ENCODE measurements at places on chromosomes 6 and 20.

- DNase-seq = no peak
These were observed 53.4 kb downstream of the EYA2 start for GRCh38 chr20:46948081-46948480.

GRCh38 chr20:57252559-57253162 is 13.8 kb downstream of the BMP7 start:
- DNase-seq = peak; percentile 31

DNA sequence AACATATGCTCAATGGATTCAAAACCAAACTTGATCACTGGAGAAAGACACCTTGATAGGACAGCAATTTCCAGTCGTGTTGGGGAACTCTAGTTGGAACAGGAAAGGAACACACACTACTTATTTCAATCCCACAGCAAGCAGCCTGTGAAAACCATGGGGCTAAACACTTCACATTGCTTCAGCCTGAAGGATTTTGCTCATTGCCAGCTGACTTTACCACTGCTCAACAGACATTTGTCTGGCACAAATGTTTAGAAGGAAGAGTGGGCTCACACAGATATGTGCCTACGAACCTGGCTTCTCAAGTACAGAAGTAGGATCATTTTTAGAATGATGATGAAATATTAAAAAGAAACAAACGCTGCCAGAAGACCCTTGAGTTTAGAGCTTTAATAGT is 598.1 kb downstream of the PHF3 start:
- DNase-seq = peak; percentile 19

GRCh38 chr6:43302126-43302525 is 4.1 kb downstream of the SLC22A7 start:
- DNase-seq = no peak

- no peak for DNase-seq
These were observed 63.1 kb upstream of the IFNGR1 start for GRCh38 chr6:137282254-137282653.

DNA sequence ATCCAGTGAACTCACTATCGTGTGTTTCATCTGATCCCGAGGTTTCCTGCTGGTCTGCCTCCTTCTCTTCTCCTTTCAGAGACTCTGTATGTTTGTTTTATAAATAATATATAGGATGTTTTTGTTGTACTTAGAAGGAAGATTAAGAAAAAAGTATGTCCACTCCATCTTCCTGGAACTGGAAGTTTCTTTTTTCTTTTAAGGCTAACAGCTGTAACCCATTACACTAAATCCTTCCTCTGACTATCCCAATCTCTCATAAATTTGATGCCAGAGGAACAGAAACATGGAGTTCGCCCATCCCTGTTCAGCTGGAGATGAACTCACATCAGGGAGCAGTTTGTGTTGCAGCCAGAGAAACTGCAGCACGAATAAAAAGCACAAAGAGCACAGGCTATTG is 20.7 kb downstream of the RIPK1 start:
- DNase-seq = no peak

DNA sequence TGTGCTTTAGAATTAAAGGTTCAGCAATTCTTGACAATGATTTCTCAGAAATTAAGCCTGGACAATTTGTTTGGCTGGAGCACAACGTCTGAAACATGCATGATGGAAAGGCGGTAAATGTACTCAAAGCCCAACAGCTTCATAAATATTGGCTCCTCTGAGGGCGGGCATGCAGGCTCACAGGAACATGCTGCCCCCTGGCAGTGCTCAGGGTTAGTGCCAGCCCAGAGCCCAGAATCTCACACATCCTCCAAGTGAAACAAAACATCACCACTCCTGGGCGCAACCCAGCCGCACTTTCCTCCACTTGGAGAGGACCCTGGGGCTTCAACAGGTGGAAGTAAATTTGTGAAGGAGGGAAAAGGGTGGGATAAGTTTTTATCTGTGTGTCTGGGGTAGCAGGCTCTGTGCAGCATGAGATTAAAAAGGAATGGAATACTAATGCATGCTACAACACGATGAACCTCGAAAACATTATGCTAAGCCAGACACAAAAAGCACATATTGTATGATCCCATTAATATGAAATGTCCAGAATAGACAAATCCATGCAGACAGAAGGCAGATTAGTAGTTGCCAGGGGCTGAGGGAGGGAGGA is 54.1 kb upstream of the PTPRT start:
- DNase-seq = no peak

DNA sequence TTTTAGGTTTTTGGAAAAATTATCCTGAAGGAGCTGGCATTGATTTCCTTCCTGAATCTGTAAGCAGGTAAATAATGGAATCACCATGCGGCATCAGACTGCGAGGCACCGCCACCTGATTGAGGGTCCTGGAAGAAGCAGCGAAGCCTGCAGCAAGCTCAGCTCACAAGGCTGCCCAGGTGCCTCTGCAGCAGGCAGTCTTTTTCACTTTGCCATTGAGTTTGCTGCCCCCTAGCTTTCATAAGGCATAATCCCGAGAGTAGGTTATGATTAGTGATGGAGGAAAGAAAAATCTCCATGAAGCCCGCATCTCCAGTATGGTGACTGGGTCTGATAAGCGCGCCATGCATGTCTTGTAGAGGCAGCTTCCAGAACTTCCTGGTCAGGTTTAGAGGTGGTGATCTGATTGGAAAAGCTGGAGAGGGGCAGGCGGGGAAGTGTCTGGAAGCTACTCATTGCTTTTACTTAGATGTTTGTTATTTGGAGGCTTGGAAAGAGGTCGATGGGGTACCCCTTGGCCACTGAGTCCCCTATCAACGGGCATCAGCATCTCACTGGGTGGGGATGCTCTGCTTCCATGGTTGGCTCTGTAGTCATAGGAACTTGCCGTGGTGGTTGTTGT is 26.7 kb downstream of the IYD start:
- peak; percentile 72 for DNase-seq

DNA sequence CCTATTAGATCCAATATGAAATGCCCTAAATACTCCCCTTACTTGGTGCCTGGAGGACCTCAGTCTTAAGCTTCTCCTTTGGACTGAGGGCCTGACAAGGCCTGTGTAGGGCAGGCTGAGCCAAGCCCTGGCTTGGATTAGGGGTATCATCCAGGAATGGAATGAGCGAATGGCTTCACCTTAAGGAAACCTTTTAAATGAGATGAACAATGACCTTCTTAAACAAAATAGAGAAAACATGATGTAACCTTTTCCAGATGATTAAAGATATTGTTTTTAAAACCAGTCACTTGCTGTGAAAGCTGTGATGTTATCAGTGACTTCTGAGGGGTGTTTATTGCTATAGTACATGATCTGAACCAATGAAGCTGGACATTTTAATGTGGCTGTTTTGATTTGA is 55.5 kb downstream of the TRAF3IP2 start:
- no peak for DNase-seq

DNA sequence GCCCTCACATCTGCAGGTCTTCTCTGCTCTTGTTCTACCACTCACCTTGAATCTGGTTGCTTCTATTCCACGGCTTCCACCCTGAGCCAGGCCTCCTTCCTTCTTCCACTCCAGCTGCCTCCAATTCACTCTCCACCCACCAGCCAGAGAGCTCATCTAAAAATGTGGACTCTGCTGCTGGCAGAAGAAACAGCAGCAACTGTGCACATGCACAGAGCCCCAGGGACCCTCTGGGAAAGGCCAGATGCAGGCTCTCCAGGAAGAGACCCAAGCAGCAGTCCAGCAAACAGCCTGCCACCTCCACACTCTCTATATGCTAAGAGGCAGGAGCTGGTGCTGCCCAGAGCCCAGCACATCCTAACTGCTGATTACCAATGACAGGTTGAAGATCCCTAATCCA is 162.6 kb upstream of the TOP1 start:
- DNase-seq = no peak

DNA sequence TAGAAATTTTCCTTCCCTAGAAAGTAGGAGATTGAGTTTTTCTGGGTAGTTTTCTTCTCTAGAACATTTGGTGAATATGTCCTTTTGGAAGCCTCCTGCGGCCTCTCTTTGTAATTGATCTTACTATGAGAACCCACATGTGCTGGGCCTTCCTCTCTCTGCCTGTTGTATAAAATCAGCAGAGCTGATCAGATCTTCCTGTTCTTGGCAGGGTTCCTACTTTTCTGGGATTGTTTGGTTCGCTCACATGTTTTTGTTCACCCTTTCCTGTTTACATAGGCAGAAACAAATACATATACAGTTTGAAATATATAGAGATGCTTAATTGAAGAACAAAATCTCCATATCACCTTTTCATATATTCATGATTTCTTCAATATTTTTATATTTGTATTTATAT is 57.8 kb downstream of the IL22RA2 start:
- peak; percentile 1 for DNase-seq

DNA sequence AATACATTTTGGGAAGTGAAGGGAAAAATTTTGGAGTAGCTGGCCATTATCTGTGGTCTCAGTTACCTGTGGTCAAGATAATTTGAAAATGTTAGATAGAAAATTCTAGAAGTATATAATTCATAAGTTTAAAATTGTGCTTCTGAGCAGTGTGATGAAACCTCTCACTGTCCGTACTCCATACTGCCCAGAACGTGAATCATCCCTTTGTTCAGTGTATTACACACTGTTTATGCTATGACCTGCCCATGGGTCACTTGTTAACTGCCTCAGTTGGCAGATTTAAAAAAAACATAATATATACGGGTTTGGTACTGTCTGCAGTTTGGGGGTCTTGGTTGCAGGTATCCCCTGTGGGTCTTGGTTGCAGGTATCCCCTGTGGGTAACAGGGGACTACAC is 4.1 kb upstream of the CALHM5 start:
- no peak for DNase-seq

DNA sequence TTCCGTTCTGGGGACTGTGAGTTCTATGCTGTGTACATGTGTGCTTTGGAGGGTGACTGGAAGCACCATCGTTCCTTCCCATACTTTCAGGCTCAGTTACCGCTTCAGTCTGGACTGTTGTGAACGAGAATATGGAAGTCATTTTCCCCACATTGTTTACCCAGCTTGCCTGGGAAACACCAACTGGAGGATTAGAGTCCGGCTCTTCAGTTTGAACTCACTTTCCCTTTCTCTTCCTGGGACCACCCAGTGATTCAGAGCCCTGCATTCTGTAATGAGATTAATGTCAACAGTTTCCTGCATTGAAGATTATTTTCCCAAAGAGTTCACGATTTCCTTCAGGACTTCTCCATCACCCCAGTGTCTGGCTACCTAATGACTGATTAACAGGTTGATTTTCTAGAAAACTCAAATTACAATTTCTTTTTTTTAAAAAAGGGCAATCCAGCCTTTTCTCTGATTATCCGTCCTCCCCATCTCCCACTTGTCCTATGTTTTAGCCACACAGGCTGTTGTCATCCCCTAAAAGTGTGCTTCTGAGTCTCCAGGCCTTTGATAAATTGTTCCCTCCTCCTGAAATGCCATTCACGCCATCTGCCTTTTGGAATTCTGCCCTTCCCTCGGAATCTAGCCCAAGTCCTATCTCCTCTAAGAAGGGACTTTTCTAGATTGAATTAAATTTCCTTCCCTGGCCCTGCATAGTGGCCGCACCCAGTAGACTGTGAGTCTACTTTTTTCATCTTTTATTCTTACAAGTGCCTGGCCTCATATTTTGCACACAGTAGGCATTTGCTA is 3.3 kb upstream of the TAGAP start:
- DNase-seq = no peak

DNA sequence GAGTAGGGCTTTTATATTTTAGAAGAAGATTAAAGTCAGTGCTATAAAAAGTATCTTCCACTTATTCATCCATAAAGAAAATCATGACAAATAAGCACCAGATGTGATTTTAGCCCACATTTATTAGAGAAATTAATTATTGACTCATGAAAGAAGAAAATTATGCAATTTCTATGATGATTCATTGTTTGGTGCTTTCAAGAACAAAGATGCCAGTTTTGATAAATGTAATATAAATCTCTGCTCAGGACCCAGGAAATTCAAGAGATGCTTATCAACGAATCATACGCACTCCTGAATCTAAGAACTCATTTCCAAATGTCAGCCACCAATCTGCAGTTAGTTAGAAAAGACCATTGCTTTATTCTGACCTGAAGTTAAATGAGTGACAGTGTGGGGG is 211.4 kb downstream of the ARHGAP18 start:
- DNase-seq = no peak

- DNase-seq = no peak
These were observed 132.0 kb upstream of the RNF24 start for GRCh38 chr20:4147319-4147718.

DNA sequence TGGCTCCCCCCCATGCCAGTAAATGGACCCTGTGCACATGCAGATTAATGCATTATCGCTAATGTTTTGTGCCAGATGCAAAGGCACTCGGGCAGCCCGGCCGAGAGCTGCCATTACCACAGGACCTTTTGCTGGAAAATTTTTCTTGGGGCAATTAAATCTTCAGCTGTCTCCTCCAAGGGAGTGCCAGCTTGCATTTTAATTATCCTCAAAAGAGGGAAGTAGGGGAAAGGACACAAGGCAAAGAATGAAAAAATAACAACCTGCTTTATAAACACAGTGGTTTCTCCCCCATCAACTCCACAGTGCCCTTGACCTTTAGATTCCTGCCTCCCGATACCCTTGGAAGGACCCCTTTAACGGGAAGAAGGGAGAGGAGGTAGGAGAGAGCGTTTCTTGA is 48.2 kb downstream of the PDYN start:
- no peak for DNase-seq

GRCh38 chr20:24469116-24469893 is at the start of gene SYNDIG1:
Gene SYNDIG1 (plus strand): TSS chr20:24469629. CDS start chr20:24543098, 73,469 bp downstream.
- DNase-seq = peak; percentile 66

DNA sequence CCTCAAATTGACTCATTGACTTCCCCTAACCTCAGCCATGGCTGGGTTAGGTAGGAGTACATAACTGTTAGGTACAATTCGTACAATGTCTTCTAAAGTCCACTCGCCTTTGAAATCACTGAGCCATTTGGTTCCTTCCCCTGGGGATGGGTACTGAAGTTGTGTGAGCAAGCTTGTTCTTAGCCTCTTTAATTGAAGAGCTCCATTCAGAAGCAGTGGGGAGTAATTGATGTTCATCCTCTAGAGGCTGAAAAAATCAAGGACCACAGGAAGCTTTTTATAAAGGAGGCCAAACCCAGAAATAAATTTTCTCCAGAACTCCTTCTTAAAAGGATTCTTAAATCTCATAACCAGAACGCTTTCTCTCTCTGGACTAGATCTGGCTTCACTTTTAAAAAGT is 60.6 kb downstream of the ANKS1A start:
- peak; percentile 7 for DNase-seq

DNA sequence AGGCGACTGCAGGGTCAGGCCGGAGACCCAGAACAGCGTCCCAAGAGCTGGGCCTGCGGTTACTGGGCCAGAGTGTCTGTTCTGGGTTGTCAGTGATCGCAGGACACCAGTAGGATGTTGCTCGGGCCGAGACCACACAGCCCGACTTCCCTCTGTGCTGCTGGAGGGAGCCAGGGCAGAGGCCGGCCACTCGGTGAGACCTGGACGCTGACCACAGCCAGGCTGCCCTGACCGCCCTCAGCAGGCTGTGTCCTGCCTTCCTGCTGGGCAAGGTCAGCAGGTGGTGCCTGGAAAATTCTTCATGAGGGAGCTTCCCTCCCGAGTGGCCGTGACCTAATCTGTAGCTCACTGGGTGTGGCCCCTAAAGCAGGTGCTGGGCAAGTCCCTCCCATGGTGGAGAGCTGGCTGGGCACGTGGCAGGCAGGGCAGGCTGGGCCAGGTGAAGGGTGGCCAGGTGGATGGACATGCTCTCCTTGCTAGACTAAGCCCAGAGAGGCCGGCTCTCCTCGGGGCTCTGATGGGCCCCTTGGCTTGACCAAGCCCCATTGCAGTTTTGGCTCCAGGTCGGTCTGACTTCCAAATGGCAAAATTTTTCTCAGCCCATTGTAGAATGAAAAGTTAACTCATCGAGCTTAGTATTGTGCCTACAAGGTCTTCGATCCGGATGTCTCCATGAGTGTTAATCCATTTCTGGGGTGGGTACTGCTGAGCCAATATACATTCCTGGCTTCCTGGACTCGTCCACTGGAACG is 1.9 kb downstream of the SLCO4A1 start:
- no peak for DNase-seq

GRCh38 chr6:24631671-24632070 is 14.3 kb downstream of the KIAA0319 start:
- DNase-seq = no peak
